ENCODE measurements at places on chromosomes 12 and 14. TPM values are rescaled to one million over a fixed set of nuclear protein-coding genes. Genes with fewer than 3 reads are reported as not detected.
A peak's percentile ranks its signal among the peaks of the same experiment; 100 is the strongest.

GRCh38 chr12:6435961-6436715 is 8.6 kb upstream of the CD27 start:
- DNase-seq, result no peak

GRCh38 chr14:105166571-105167302 is 1.8 kb downstream of the JAG2 start:
- no peak for DNase-seq

DNA sequence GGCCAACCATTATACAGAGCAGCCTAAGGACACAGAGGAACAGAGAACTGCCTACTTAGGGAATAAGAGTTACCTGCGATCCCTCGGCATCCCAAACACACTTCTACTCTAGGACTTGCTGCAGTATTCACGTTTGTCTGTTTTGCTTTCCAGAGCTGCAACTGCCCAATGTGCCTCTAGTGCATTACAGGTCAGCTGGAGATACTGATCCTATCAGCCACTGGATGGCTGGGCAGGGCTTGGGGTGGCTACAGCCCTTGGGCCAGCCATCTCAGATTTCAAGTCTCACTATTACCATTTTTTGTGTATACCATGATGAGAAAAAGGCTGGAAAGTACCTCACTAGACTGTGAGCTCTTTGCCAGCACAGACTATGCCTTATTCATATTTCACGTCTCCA is 4.6 kb downstream of the ARF3 start:
- no peak for DNase-seq

DNA sequence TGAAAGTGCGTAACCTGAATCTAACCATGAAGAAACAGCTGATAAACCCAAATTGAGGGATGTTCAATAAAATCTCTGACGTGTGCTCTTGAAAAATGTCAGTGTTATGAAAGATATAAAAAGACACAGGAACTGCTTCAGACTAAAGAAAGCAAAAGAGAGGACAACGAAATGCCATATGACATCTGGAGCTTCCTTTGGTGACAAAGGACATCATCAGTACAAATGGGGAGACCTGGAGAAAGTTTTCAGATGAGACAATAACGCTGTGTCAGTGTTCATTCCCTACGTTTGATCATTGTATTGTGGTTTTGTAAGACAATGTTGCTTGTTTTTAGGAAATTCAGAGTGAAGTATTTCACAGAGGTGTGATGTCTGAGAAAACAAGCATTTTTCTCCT is 125.9 kb upstream of the MAP1LC3B2 start:
- no peak for DNase-seq

GRCh38 chr14:63988579-63988978 is 135.8 kb downstream of the SYNE2 start:
- DNase-seq, result no peak

DNA sequence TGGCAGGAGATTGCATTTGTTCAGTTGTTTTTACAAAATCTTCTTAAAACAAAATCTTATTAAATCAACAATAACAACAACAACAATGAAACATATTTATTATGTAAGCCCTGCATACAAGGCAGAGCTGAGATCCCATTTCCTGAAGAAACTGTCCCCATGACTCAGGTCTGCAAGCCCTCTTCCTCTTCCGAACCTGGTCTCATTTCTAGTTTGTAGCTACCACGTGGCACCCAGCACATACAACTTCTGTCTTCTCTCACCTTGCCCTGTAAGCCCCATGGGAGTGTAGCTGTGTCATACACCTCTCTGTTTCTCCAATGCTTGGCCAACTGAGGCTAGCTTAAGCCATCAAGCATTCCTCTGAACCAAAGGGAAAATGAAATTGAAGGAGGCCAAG is 106.4 kb downstream of the SLC8A3 start:
- no peak for DNase-seq

DNA sequence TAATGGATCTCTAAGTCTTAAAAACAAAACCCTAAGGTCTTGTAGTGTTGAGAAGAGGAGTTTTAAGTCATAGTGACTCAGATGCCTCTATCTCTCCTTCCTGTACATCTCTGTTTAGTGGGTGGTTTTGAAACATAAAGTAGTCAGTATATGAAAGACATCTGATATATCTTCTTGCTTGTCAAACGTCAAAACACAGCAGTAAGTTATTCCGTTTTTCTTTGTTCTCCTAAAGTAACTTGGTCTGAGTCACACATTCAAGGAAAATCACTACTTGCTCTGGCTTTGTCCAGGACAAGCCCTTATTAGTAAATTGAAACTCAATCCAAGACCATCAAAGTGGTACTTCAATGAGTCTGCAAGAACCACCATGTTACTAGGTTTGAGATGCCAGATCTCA is 1172.5 kb downstream of the BCL11B start:
- DNase-seq, result no peak

DNA sequence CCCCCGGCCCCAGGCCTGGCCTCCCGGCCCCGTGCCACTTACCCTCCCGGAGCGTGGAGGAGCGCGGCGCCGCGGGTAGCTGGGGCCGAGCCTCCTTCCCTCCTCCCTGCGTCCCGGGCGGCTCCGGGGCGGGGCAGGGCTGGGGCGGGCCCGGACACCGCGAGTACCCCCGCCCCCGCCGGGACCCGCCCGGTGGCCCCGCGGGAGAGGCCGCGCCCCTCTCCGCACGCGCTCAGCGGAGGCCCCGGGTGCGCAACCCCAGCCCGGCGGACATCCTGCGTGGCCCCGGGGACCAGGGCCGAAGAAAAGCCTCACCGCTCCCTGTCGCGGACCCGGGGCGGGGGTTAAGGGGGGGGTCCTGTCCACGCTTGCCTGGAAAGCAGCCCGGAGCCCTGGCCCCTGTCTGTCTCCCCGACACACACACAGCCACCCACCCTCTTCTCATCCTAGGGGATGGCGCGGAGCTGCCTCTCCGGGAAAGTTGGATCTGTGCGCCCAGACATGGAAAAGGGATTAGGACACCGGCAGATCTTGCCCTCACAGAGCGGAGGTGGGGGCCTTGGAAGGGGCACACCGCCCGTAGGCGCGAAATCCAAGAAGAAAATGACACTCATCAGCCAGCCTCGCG is at the start of gene SYNE3:
SYNE3 (minus strand) TSS at position 97 of the 628 bp plus-strand sequence. CDS start 40,829 bp downstream, outside the sequence.
- no peak for DNase-seq

DNA sequence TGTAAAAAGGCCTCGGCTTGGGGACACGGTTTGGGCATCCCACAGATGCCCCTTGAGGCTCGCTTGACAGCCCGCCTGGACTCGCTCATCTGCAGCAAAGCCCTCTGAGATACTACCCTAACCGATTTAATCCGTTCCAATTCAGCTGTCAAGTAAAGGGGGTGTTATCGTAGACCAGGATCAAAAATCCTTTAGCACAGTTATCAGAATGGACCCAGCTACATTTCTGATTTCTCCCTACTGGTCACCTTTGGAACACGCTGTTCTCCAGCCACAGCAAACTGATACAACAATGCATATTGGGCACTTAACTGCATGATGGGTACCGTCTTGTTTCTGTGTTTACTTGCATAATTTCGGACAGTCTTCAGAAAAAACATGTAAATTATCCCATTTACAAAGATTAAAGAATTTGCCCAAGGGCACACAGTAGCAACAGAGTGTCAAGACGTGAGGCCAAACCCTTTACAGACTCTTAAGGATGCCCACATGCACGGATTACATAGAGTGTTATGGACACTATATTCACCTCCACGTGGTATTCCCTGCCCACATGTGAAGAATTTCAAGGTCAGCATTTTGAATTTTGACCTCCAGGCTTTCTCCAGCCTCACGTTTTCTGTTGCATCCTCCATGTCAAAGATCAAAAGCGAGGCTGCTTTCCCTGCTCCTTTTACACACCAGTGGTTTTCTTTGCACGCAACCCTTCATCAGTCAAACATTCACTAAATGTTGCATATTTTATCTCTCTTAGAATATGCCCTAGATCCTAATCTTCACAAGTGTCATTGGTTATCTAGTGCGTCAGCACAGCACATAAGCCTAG is 3.2 kb upstream of the DUSP6 start:
- peak; percentile 40 for DNase-seq

DNA sequence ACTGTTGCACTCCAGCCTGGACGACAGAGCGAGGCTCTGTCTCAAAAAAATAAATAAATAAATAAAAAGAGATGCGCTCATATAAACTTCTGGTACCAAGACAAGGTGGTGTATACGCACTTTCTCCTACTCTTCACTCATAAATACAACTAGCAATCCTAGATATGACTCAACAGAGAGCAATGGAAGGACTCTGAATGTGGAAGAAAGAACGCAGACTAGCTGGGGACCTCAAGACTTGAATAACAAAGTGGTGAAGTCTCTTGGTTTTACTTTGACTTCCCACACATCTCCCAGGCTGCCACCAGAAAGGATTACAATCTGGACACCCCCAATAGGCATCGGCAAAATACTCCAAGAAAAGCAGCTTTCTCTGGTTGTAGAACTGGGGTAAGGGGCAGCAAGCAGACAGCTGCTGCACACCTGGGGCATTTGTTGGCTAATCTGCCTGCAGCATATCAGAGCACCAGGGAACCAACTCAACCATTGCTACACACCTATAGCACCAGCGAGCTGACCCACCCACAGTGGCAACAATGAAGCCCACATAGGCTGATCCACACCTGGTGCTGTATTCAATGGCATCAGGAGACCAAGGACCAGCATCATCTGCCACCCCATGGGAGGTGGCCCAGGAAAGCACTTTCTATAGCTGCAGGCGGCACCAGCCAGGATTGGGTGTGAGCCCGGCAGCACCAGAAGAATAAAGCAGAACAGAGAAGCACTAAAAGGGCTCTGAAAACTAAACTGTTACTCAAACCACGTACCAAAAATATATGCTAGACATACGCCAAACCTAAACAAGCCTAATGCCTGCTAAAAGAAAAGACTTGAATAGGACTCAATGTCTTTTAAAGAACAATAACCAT is 1231.7 kb upstream of the TMEM132C start:
- DNase-seq, result no peak

GRCh38 chr12:50040657-50041056 is 15.4 kb upstream of the RACGAP1 start:
- no peak for DNase-seq

GRCh38 chr14:26008290-26008689 is 589.5 kb downstream of the NOVA1 start:
- DNase-seq, result no peak

- no peak for DNase-seq
Measured at GRCh38 chr12:42552822-42553221, 36.7 kb downstream of the PRICKLE1 start.

Gene C12orf50
- not detected for polyA plus RNA-seq

Gene KRT75
- polyA plus RNA-seq, result not detected

Gene LALBA
- not detected for polyA plus RNA-seq

Gene LGR5
- not detected for polyA plus RNA-seq

Gene ADAM21
- 0.04 TPM for polyA plus RNA-seq

Gene GPX2
- polyA plus RNA-seq, result 382 TPM

Data from A549 (cell line).